ENCODE measurements at places on chromosomes 5 and 9. TPM values are rescaled to one million over a fixed set of nuclear protein-coding genes. Genes with fewer than 3 reads are reported as not detected.

The LECT2 gene
- total RNA-seq, result not detected

The SLCO4C1 gene
- 0.74 TPM for total RNA-seq

The SHLD3 gene
- total RNA-seq, result 5.1 TPM

The IFNA7 gene
- not detected for total RNA-seq

The ZFYVE16 gene
- total RNA-seq, result 9.9 TPM

The ZNF658 gene
- total RNA-seq, result 3.1 TPM

The PPIC gene
- not detected for total RNA-seq

The TSSK1B gene
- total RNA-seq, result not detected

The GPSM1 gene
- 2.3 TPM for total RNA-seq

The TMEM215 gene
- not detected for total RNA-seq

The KCNIP1 gene
- total RNA-seq, result not detected

The IFNA21 gene
- not detected for total RNA-seq

All from activated CD8-positive, alpha-beta T cell treated with anti-CD3 and anti-CD28 coated beads, Interleukin-2, amount 10 ng/mL, durations not matched to agents 7 days and 5 days (primary cell).